ENCODE measurements at places on chromosomes 11 and 22.

GRCh38 chr11:47400768-47401279, 7.6 kb upstream of the SLC39A13 start:
- peak; percentile 68 for DNase-seq

DNA sequence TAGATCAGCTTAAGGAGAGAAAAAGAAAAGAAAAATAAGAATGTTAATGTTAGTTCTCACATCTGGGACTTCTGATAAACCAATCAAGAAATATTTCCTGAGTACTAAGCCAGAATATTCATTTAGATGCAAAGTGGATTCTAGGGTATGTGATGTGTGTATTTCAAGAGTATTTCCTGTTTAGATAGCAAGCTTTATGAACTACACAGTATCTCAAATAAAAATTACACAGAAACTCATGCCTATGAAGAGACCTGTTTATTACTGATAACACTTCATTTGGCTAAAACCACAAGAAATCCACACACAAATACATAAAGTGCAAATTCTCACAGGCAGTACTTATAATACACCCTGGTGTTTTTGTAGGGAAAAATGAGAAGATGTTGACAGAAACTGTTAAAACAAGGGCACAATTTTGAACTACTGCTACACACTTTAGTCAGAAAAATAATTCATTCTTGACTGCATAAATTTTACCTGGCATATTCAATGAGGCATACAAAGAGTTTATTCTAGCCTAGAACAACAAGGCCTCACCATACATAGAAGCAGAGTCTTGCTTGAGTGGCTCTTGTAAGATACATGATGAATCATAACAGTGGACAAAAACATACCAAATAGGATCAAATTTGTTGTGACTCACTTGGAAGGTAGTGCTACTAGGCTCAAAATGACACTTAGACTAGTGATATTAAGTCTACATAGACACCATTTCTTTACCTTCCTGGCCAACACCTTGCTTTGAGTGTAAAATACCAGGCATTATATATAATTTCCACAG, 18.8 kb upstream of the P4HA3 start:
- DNase-seq, result no peak

DNA sequence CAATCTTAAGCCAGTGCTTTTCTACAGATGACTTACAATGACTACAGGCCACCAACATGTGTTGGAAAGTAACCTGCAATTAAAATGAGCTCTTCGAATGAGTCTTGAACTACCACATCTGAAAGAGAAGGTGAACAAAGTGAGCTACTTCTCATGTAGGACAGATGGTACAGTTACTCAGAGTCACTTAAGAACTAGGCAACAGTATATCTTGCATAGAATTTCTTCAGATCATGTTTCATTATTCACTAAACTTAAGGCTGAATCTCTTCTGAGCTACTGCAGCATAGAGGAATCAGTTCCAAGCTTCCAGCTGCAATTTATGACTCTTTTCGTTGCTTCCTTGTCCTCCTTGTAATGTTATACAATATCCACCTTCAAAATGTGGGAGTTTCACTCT, 270.9 kb downstream of the TTC28 start:
- no peak for DNase-seq

DNA sequence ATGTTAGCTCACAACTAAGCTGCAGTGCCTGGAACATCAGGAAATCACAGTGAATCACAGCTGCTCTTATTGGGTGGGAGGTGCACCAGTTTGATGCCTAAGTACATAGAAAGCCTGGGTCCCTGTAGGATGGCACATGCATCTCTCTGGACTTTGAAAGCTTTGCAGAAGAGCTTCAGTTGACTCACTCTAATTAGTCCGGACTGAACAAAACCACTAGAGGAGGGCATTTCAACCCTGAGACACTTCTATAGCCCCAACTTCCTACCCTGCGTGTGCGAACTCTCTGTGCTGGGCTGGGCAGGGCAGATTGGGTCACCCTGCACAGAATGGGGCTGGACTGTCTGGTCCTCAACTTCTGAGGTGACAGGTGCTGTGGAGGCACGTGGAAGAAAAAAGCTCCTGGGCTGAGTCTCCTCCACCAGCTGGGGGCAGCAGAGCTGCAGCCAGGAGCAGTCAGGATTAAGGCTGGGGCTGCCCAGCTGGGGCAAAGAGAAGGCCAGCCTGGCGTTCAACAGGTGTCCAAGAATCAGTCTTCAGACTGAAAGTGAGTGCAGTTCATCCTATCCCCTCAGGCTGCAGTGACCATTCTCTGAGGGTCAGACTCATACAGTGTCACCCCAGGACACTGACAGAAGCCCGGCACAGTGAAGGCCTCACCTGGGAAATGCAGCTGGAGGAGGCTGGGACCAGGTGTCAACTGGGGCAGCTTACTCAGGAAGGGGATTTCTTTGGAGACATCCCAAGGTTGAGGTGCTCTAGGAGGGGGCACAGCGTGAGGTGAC, 22.1 kb downstream of the GGTLC2 start:
- peak; percentile 25 for DNase-seq

- DNase-seq, result no peak
Observed at GRCh38 chr22:46486996-46487717, 50.3 kb downstream of the CELSR1 start.

DNA sequence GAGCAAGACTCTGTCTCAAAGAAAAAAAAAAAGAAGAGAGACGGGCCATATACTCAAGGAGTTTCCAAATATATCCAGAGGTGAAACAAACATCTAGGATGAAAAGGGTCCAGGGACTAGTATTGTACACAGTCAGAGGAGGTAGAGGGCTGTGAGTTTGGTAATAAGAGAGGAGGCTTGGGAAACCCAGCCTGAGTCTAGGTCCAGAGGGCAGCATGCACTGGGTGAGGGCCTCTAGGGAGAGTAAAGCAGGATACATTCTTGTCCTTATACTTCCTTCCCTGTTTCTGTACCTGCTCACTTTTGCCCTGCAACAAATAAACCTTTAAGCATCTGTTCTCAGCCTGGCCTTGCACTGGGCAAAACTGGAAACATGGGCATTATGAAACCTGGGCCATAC, 31.5 kb downstream of the STIM1 start:
- no peak for DNase-seq

Measured in GM20000 (cell line).